ENCODE measurements at places on chromosomes 11 and 22. TPM values are rescaled to one million over a fixed set of nuclear protein-coding genes. Genes with fewer than 3 reads are reported as not detected.

SCGB2A2 gene
- total RNA-seq, result not detected

LRRC55 gene
- total RNA-seq, result 0.05 TPM

FOLR2 gene
- total RNA-seq, result 15.8 TPM

ACAT1 gene
- 375 TPM for total RNA-seq

CD3G gene
- total RNA-seq, result not detected

RAB38 gene
- total RNA-seq, result 0.90 TPM

OR10A3 gene
- not detected for total RNA-seq

AIFM3 gene
- total RNA-seq, result not detected

ADM2 gene
- total RNA-seq, result not detected

HBB gene
- total RNA-seq, result 421 TPM

TAF6L gene
- 9.9 TPM for total RNA-seq

OR8A1 gene
- not detected for total RNA-seq

GRM5 gene
- total RNA-seq, result not detected

OR52W1 gene
- not detected for total RNA-seq

APOL1 gene
- total RNA-seq, result 37.4 TPM

RAG2 gene
- not detected for total RNA-seq

CCDC73 gene
- total RNA-seq, result not detected

SEPTIN3 gene
- total RNA-seq, result not detected

RASSF10 gene
- total RNA-seq, result 0.53 TPM

P2RY6 gene
- 3.1 TPM for total RNA-seq

OLFML1 gene
- 6.9 TPM for total RNA-seq

TNNT3 gene
- total RNA-seq, result 35.8 TPM

MRPL21 gene
- total RNA-seq, result 63.2 TPM

CCDC81 gene
- 0.77 TPM for total RNA-seq

KRTAP5-9 gene
- not detected for total RNA-seq

CHRM4 gene
- total RNA-seq, result not detected

NUDT8 gene
- 51.3 TPM for total RNA-seq

ADORA2A gene
- 3.8 TPM for total RNA-seq

MS4A1 gene
- total RNA-seq, result 0.38 TPM

SCO2 gene
- 1.1 TPM for total RNA-seq

HBD gene
- 5.3 TPM for total RNA-seq

NCAM1 gene
- total RNA-seq, result 415 TPM

FREY1 gene
- not detected for total RNA-seq
